ENCODE measurements at places on chromosomes 5 and 9. TPM values are rescaled to one million over a fixed set of nuclear protein-coding genes. Genes with fewer than 3 reads are reported as not detected.

GRCh38 chr5:59104400-59105127 is 521.7 kb downstream of the RAB3C start:
- no peak for DNase-seq

DNA sequence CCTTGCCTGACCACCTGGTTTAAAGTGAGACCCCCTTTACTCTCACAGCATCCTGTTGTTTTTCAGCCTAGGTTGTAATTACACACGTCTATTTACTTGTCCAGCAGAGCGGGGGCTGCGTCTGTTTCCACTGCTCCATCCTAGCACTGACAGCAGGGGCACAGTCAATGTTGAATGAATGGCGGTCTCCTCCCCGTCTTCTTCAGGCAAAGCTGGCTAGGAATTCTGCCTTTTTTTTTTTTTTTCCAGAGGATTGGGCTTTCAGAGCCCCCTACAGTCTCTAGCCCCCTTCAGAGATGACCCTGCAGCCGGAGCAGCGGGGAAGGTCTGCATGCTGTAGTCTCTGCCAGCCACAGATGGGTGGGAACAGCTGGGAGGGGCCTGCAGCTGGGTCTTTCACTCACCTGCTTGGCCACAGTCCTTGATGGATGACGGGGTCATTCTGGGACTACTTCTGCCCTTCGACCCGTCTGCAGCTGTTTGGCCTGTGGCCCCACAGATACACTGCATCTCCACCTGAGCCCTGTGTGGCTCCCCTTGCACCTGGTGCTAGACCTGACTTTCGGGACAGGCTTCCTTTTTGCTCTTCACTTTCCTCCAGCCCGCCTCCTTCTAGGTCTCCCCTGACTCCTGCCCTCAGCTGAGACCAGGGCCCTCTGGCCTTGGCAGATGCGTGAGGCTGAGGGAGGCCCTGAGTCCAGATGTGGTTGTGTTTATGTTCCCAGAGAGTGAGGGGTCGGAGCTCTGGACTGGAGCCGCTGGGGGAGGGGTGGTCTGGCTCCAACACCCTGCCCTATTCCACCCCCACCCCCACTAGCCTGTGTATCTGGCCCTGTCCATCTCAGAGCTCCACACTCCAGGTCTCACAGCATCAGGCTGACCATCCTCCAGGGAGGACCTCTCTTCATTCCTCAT is 8.0 kb downstream of the PITX1 start:
- DNase-seq, result no peak

DNA sequence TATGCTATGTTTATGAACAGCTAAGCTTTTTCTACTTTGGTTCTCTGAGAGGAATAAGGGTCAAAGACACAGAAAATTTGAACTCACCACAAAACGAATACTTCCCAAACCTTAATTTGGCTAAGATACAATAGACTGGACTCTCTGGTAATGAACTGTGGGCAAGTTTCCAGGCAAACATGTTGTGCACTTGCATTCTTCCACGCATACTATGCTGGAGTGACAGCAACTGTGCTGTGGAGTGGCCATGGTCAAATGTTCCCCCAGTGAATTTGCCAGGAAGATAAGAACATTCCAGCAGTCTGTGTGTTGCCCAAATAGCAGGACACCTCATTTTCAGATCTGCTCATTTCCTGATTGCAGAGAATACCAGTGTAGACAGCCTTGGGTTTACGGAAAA is 275.3 kb upstream of the IL12B start:
- no peak for DNase-seq

Gene HK3
- 4.6 TPM for total RNA-seq

- no peak for DNase-seq
Observed at GRCh38 chr5:105953616-105954015, 1717.1 kb downstream of the EFNA5 start.

Gene LEAP2
- total RNA-seq, result 5.3 TPM

Gene PCDHGA9
- total RNA-seq, result 11.1 TPM

DNA sequence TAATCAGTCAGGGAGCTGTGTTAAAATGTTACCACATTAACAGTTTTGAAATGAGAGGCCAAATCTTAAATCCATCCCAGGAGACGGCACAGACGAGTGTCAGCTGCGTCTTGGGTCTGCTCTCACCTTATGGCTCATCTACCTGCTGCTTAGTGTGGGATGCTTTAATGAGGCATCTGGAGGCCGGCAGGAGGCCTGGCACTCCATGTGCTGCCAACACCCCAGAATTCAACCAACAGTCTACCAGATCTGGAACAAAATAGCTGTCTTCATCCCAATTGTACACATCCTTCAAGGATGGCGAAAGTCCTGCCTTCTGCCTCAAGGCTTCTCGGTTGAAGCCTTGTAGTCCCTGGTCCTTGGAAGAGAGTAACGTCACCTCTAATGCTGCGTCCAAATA is 12.0 kb downstream of the PRKACG start:
- no peak for DNase-seq

Gene CENPH
- 7.0 TPM for total RNA-seq

- peak; percentile 4 for DNase-seq
Observed at GRCh38 chr5:93929131-93929530, 187.7 kb upstream of the POU5F2 start.

Gene CORO2A
- total RNA-seq, result 3.9 TPM

- DNase-seq, result no peak
Observed at GRCh38 chr5:91263898-91264297, 119.2 kb downstream of the ARRDC3 start.

Gene SLC6A3
- total RNA-seq, result 0.96 TPM

DNA sequence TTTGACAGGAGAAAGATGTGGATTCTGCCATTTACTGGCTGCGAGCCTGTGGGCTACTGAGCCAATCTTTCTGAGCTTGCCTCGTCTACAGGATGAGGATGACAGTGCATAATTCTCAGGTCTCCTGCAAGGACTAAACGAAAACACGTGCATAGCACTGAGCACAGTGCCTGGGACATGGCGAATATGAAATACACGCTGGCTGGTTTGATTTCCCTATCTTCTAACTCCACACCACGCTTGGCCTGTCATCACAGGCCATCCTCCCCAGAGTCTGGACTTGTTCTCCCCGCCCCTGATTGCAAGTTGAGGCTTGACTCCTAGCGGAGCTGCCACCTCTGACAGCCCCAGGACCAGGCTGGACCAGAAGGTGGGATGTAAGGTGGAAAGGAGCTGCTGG is 37.9 kb downstream of the ARPC5L start:
- peak; percentile 7 for DNase-seq

Gene PCDHA7
- 3.9 TPM for total RNA-seq

GRCh38 chr9:135209852-135210251 is 122.4 kb downstream of the OLFM1 start:
- peak; percentile 58 for DNase-seq

GRCh38 chr5:109803854-109804253 is 114.1 kb downstream of the MAN2A1 start:
- DNase-seq, result no peak

- DNase-seq, result no peak
Observed at GRCh38 chr9:96116275-96117064, 185.5 kb downstream of the HSD17B3 start.

Gene CHSY3
- 105 TPM for total RNA-seq

Gene GPR151
- 1.2 TPM for total RNA-seq

Gene FREM1
- 24.6 TPM for total RNA-seq

- no peak for DNase-seq
Observed at GRCh38 chr9:36844961-36845360, 189.1 kb downstream of the PAX5 start.

Gene SCGB3A1
- total RNA-seq, result not detected

Gene C5orf52
- not detected for total RNA-seq

All from umbilical cord (tissue), 2 donors.